ENCODE measurements at places on chromosomes 6 and 20.

- DNase-seq: no peak
Observed at GRCh38 chr20:3275966-3276679, 37.1 kb upstream of the SLC4A11 start.

DNA sequence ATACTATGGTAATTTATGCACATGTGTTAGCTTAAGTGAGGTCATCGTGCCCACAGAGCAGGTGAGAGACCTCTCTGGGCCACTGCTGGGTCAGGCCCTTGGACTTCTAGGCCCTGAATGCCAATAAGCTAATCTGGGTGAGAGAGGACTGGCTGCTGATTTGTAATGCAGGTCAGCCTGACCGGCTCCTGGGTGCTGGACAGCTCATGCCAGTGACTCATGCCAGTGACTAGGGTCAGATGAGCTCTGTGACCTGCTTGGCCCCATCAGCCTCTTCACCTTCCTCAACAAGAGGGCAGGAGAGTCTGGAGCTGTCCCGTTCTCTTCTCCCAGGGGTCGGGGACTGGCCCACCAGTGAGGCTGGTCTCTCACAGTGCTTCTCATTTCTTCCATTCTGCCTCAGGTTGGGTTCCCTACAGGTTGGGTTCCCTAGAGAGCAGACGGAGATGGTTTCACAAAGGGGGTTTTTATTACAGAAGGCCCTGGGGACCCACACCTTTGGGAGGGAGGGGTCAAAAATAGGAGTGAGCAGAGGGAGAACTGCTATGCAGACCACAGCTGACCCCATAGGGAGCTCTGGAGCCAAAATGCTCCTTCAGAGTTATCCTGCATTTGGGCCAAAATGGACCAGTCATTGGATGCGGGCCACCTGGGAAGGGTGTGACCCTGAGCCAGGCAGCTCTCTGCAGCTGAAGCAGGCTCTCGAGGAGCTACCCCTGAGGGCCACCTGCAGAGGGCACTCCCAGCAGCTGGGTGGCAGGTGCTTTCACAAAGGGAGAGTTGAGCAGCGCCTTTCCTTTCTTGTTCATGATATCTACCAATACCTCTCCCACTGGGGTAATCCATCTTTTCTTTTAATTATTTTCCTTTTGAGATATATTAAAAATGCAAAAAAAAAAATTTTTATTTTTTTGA, 2.2 kb upstream of the OXT start:
- no peak for DNase-seq

DNA sequence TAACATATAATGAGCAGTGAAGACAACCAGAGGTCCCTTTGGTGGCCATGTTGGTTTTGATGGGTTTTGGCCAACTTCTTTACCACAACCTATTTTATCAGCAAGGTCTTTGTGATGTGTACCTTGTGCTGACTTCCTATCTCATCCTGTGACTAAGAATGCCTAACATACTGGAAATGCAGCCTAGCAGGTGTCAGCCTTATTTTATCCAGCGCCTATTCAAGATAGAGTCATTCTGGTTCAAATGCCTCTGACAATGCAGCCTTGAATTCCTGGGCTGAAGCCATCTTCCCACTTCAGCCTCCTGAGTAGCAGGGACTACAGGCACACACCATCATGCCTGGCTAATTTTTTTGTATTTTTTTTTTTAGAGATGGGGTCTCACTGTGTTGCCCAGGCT, 7.8 kb upstream of the TRIM38 start:
- DNase-seq: no peak

DNA sequence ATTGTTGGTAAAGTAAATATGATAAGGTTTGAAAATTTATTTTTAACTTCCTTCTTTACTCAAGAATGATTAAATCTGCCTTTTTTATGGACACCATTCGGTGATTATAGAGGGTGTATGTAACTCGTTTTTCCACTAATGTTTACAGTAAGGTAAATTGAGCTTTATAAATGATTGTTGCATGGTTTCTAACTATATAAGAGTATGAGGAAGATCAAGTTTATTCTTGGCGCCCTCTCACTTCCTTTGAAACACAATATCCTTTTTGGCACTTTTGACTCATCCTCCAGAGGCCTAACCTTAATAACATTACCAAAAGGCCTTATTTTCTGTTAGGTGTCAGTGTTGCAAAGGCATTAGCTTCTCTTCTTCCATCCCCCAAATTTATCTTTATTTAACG, 41.8 kb upstream of the MTRF1L start:
- DNase-seq: no peak

DNA sequence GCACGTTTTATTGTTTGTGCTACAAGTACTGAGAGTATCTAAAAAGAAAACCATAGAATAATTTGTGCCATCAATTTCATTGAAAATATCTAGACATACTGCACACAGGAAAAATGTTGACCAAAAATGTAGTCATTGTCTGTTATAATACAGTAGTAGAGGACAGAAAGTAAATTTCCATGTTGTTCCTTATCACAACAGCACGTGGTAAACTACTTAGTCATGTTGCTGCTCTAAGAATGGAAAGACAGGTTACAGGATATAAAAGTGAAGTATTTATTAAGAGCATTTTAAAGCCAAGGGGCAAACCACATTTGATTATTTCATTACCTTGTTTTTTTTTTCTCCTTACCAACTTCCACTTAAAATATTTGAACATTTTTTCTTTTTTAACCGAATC, 89.0 kb upstream of the CEP85L start:
- no peak for DNase-seq

GRCh38 chr6:158293122-158293521, 19.1 kb upstream of the TULP4 start:
- no peak for DNase-seq

GRCh38 chr6:162100096-162100495, 627.5 kb downstream of the PRKN start:
- no peak for DNase-seq

DNA sequence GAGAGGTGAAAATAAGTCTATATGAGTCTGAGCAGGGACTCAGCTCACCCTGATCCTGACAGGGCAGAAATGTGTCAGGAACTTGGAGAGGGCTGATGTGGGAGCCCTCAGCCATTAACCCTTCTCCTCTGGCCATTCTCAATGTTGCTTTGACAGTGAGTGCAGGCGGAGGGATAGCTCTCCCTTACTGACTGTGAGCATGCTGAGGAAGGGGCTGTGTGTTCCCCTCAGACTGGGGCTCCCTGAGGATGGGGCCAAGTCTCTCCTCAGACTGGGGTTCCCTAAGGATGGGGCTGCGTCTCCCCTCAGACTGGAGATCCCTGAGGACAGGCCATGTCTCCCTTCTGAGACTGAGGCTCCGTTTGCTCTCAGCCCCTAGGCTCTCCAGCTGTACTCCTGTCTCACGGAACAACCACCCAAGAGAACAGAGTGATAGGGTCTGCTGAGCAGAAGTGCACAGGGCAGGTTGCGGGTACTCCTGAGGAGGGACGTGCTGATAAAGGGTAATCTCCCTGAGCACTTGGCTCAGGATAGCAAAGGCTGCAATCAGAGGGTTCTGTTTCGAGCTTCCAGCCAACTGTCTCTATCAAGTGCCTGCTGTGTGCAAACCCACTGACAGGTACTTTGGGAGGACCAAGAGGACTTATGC, 141.0 kb downstream of the MRPL14 start:
- no peak for DNase-seq

GRCh38 chr20:48288930-48289507, 503.7 kb upstream of the SULF2 start:
- DNase-seq: no peak
